Hepatocyte (in vitro differentiated cells): ENCODE measurements at places on chromosomes 3 and 15. TPM values are rescaled to one million over a fixed set of nuclear protein-coding genes. Genes with fewer than 3 reads are reported as not detected.

DNA sequence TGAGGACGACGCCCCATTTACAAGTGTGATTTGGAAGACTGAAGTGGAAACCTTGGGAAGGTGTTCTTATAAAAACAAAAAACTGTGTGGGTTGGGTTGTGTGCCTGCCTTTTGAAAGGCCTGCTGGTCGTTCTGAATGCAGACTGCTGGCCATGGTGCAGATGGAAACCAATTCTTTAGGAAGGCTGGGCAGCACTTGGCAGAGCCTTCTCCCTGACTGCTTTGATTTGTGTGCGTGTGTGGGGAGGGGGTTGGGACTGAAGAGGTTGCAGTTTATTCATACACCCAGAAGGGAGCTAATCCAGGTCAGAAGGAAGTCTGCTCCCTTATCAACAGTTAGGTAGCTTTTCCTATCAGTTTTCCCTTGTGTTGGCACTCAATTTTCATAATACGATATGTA, 288.7 kb downstream of the SOX2 start:
- H3K4me3 ChIP-seq: no peak overlapping the region
- no peak for DNase-seq
- no peaks in the 10 kb centered on the region for H3K27me3 ChIP-seq
- H3K27ac ChIP-seq: no peak overlapping the region

DNA sequence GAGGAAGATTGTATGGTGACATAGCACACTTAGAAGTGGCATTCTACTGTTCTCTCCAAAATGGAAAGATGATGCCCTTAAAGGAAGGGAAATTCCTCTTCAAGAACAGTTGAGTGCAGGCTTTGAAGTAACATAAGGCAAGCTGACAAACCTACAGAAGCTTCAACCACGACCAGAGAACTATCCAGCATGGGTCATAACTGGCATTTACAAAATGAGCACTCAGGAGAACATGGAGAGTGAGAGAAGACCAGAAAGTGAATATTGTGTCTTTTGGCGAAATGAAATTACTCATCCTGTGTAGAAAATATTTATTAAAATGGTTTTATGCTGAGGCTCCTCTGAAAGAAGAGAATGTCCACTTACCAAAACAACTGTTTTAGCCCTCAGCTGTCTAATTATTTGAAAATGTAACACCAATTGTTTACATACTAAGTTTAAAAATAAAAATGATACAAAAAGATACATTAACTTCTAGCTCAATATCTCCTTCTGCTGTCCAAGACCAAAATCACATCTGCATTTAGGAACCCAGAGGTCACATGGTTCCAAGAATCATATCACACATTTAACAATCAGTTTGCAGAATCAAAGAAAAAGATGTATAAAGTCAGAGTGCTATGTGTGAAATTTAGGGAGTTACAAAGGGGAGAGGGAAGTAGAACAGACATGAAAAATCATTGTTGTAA, 216.9 kb downstream of the ATP8B4 start:
- peaks cover 30% of the 10 kb centered on the region for H3K4me1 ChIP-seq
- peak overlapping the region; percentile 79 for H3K27ac ChIP-seq
- no peak overlapping the region for H3K4me3 ChIP-seq
- DNase-seq: no peak
- no peaks in the 10 kb centered on the region for H3K36me3 ChIP-seq
- no peaks in the 10 kb centered on the region for H3K27me3 ChIP-seq

DNA sequence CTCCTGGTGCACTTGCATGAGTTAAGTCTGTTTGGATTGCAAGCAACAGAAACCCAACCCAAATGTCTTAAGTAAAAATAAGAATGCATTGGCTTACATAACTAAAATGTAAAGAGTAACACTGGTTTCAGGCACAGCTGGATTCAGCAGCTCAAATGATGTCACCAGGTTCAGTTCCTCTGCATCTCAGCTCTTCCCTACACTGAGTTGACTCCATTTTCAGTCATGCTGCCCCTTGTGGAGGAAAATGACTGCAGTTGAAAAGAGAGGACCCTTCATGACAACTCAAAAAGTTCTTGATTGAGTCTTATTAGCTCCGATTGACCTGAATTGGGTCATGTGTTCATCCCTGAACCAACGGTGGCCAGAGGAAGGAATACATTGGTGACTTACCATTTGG, 138.5 kb upstream of the ABI3BP start:
- H3K4me1 ChIP-seq: no peaks in the 10 kb centered on the region
- no peak overlapping the region for H3K4me3 ChIP-seq
- no peaks in the 10 kb centered on the region for H3K27me3 ChIP-seq
- DNase-seq: no peak
- H3K36me3 ChIP-seq: no peaks in the 10 kb centered on the region

- H3K27ac ChIP-seq: no peak overlapping the region
- no peaks in the 10 kb centered on the region for H3K27me3 ChIP-seq
- DNase-seq: no peak
- H3K4me1 ChIP-seq: peaks cover 17% of the 10 kb centered on the region
Measured at GRCh38 chr15:38065721-38066345, 131.4 kb downstream of the TMCO5A start.

DNA sequence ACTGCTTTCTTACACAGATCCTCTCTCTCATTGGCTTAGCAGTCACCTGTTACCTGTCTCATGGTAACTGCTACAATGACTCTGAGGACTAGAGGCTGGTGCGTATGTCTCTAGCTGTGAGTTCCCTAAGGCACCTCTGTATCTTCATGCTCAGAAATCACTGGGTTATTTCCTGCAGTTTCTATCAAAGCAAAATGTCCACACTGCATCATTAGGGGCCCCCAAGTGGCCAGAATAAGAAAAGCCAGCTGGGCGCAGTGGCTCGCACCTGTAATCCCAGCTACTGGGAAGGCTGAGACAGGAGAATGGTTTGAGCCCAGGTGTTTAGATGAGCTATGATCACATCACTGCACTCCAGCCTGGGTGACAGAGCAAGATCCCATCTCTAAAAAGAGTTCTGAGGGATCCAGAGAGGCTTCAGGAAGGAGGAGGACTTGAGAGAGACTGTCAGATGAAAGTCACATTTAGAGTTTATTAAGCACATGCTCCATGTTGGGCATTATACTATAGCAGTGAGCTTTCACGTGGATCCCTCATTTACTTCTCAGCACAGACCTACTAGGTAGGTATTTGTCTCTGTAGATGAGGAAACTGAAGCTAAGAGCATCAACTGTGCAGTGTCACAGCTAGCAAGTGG, 2.3 kb upstream of the VPS18 start:
- no peaks in the 10 kb centered on the region for H3K36me3 ChIP-seq
- no peak overlapping the region for H3K4me3 ChIP-seq
- H3K27ac ChIP-seq: peak overlapping the region; percentile 37
- no peaks in the 10 kb centered on the region for H3K27me3 ChIP-seq
- H3K4me1 ChIP-seq: peaks cover 9% of the 10 kb centered on the region

GRCh38 chr3:43017004-43017403, 37.9 kb downstream of the GASK1A start:
- H3K36me3 ChIP-seq: no peaks in the 10 kb centered on the region
- no peak overlapping the region for H3K27ac ChIP-seq
- H3K4me3 ChIP-seq: no peak overlapping the region
- DNase-seq: no peak
- no peaks in the 10 kb centered on the region for H3K27me3 ChIP-seq

- no peaks in the 10 kb centered on the region for H3K36me3 ChIP-seq
- H3K4me3 ChIP-seq: no peak overlapping the region
Measured at GRCh38 chr15:29470794-29471193, 201.2 kb upstream of the NSMCE3 start.

DNA sequence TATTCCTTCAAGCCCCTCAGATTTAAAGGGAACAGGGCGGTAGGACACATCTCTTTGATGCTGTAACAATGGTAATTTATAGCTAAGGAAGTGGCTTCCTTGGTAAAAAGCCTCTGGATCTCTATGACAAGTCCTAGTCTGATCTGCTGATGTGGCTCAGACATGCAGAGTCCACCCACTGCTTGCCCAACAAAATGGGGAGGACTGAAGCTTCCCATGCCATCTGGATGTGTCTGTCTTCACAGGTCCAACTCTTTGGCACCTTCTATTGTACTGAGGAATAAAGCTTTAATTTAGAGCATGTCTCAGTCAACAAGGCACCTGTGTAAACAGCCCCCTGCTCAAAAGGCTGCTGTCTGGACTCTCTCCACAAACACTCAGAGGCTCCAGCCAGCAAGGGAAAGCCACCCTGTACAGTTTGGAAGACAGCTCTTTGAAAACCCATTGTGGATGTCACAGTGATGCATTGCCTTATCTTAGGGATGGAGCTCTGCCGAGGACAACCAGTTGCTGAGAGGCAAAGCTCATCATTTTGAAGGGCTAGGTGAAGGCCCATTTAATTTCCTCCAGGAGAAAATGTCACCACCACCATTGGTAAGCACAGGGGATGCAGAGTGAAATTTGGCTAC, 348.6 kb upstream of the GRM7 start:
- no peaks in the 10 kb centered on the region for H3K27me3 ChIP-seq
- no peaks in the 10 kb centered on the region for H3K4me1 ChIP-seq
- no peak overlapping the region for H3K4me3 ChIP-seq
- H3K36me3 ChIP-seq: no peaks in the 10 kb centered on the region
- H3K27ac ChIP-seq: no peak overlapping the region
- DNase-seq: no peak

DNA sequence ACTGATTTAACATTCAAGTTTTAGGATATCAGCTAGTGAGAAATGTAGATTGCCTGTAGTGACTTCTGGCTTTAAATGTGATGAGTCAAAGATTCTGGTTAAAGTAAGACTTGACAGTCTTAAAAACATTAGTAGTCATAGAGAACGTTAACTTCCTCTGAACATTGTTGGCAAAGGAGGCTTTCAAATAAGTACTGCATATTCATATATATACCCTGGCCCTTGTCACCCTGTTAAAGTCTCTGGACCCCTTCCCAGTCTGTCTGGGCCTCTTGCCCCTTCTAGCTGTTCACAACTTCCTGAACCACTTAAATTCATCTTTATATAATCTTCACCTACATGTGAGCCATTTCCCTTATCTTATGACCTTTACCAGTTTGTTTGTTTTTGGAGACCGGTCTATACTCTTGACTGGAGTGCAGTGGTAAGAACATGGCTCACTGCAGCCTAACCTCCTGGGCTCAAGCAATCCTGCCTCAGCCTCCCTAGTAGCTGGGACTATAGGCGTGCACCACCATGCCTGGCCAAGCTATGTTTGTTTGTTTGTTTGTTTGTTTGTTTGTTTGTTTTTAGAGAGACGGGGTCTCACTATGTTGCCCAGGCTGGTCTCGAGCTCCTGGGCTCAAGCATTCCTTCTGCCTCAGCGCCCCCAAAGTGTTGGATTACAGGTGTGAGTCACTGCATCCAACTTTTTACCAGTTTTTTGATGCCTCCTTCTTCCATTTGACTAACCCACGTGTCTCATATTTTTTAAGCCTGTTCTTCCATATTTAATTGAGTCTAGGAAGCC, 64.4 kb upstream of the CRTC3 start:
- no peaks in the 10 kb centered on the region for H3K27me3 ChIP-seq
- H3K4me1 ChIP-seq: peaks cover 9% of the 10 kb centered on the region
- H3K4me3 ChIP-seq: no peak overlapping the region
- no peaks in the 10 kb centered on the region for H3K36me3 ChIP-seq

- H3K4me1 ChIP-seq: peaks cover 48% of the 10 kb centered on the region
- no peak overlapping the region for H3K4me3 ChIP-seq
- peak; percentile 84 for DNase-seq
- H3K27ac ChIP-seq: peak overlapping the region; percentile 92
- H3K27me3 ChIP-seq: no peaks in the 10 kb centered on the region
Measured at GRCh38 chr15:75042730-75043508, 19.5 kb downstream of the PPCDC start.

DNA sequence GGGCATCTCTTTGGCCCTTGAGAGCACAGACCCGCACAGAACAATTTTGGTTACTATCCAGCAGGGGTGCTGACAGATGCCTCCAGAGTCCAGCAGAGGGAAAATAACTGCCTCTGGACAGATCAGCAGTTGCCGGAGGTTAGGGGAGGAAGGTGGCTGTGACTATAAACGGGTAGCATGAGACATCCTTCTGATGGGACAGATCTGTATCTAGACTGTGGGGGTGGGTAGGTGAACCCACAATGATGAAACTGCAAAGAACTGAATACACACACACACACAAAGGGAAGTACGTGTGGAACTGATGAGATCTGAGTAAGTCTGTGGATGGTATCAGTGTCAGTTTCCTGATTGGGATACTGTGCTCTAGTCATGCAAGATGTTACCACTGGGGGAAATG, 21.2 kb downstream of the ADAMTS7 start:
- no peak overlapping the region for H3K27ac ChIP-seq
- H3K36me3 ChIP-seq: no peaks in the 10 kb centered on the region
- no peaks in the 10 kb centered on the region for H3K4me1 ChIP-seq

DNA sequence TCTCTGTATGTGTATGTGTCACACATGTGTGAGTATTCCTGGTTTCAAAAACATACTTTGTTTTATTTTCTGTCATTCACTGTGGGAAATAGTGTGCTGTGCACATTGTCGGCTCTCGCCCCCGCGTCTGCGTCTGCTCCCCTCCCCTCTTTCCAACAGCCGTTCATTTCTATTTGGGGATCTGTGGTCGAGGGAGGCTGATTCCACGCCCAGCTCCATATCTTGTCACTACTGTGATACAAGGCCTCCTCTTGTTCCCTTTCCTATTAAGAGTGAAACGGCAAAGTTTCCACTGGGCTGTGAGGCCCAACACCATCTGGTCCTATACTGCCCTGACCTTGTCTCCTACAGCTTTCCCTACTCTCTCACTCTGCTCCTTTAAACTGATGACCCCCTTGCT, 172.5 kb upstream of the LRIG1 start:
- no peaks in the 10 kb centered on the region for H3K4me1 ChIP-seq
- no peaks in the 10 kb centered on the region for H3K36me3 ChIP-seq

DNA sequence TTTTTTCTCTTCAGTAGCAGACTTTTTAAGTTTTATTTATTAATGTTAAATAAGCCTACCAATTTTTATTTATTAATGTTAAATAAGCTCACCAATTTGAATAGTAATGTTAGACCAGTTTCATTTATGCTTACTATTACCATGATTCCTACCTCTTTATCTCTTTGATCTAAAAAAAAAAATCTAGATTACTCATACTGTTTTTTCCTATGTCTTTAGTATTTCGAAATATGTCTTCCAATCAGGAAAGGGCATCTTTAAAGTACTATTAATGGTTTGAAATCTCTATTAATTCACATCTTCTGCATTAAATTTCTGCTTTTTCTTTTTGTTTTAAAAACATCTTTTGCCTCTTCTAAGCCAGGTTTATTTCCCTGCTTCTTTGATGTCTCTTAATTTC, 27.5 kb upstream of the MAPKBP1 start:
- DNase-seq: no peak
- no peaks in the 10 kb centered on the region for H3K27me3 ChIP-seq
- no peaks in the 10 kb centered on the region for H3K36me3 ChIP-seq
- H3K4me3 ChIP-seq: no peak overlapping the region
- no peak overlapping the region for H3K27ac ChIP-seq

GRCh38 chr3:120420928-120421551, 29.8 kb downstream of the FSTL1 start:
- no peaks in the 10 kb centered on the region for H3K27me3 ChIP-seq
- H3K4me3 ChIP-seq: no peak overlapping the region
- no peaks in the 10 kb centered on the region for H3K36me3 ChIP-seq
- H3K27ac ChIP-seq: peak overlapping the region; percentile 80

GRCh38 chr3:119697394-119697793, 5.4 kb upstream of the CFAP91 start:
- no peaks in the 10 kb centered on the region for H3K4me1 ChIP-seq
- no peaks in the 10 kb centered on the region for H3K27me3 ChIP-seq
- no peak for DNase-seq
- H3K27ac ChIP-seq: no peak overlapping the region
- no peaks in the 10 kb centered on the region for H3K36me3 ChIP-seq
- H3K4me3 ChIP-seq: no peak overlapping the region

Gene SERINC4
- polyA plus RNA-seq: not detected in 2 replicates

Gene PRSS50
- 1.4 and 1.6 TPM in 2 replicates for polyA plus RNA-seq

Gene CFAP100
- polyA plus RNA-seq: not detected in 2 replicates
